Right renal pelvis (tissue), 4 donors: ENCODE measurements at places on chromosomes 16 and 17. TPM values are rescaled to one million over a fixed set of nuclear protein-coding genes. Genes with fewer than 3 reads are reported as not detected.

Gene DLX3
- 1.6 TPM for polyA plus RNA-seq

Gene KLHDC4
- polyA plus RNA-seq = 23.7 TPM

Gene BCAR1
- 53.5 TPM for polyA plus RNA-seq

Gene SLC47A2
- polyA plus RNA-seq = 6.8 TPM

Gene CCL1
- polyA plus RNA-seq = not detected

Gene PERCC1
- not detected for polyA plus RNA-seq

Gene CBX2
- polyA plus RNA-seq = 24.4 TPM

Gene TMC5
- polyA plus RNA-seq = 0.57 TPM

Gene PRSS22
- 8.3 TPM for polyA plus RNA-seq

Gene CDRT15
- not detected for polyA plus RNA-seq

Gene SOX9
- 23.2 TPM for polyA plus RNA-seq

Gene ZPBP2
- polyA plus RNA-seq = not detected

Gene ABCA10
- polyA plus RNA-seq = 1.8 TPM

Gene ACSM5
- 5.8 TPM for polyA plus RNA-seq

Gene TEX19
- polyA plus RNA-seq = not detected

Gene CES3
- polyA plus RNA-seq = 3.6 TPM

Gene FA2H
- polyA plus RNA-seq = 4.0 TPM

Gene C16orf54
- 0.21 TPM for polyA plus RNA-seq

Gene ASB16
- 2.3 TPM for polyA plus RNA-seq

Gene NPIPB12
- 41.2 TPM for polyA plus RNA-seq

Gene LRRC75A
- 5.2 TPM for polyA plus RNA-seq

Gene FBXW10
- polyA plus RNA-seq = 0.51 TPM

Gene GRB2
- polyA plus RNA-seq = 108 TPM

Gene STX1B
- 0.73 TPM for polyA plus RNA-seq

Gene CTF1
- 7.5 TPM for polyA plus RNA-seq

Gene MT1A
- not detected for polyA plus RNA-seq

Gene MKS1
- polyA plus RNA-seq = 40.7 TPM

Gene TLCD3B
- 0.74 TPM for polyA plus RNA-seq

Gene SPNS3
- polyA plus RNA-seq = 2.4 TPM

Gene EFCAB5
- polyA plus RNA-seq = 2.7 TPM

Gene ABI3
- polyA plus RNA-seq = 6.5 TPM

Gene C16orf92
- polyA plus RNA-seq = not detected

Gene NHERF2
- polyA plus RNA-seq = 117 TPM

Gene CSH2
- 2.4 TPM for polyA plus RNA-seq

Gene CDK5R1
- polyA plus RNA-seq = 4.9 TPM

Gene SEPTIN1
- polyA plus RNA-seq = 3.0 TPM

Gene AGRP
- not detected for polyA plus RNA-seq

Gene FBXW10B
- 0.94 TPM for polyA plus RNA-seq

Gene NPIPA7
- polyA plus RNA-seq = 20.3 TPM

Gene CTRL
- polyA plus RNA-seq = 4.6 TPM

Gene SLC5A11
- polyA plus RNA-seq = 5.3 TPM

Gene REXO5
- polyA plus RNA-seq = 7.0 TPM

Gene TMEM204
- 21.3 TPM for polyA plus RNA-seq

Gene WNT9B
- 10.4 TPM for polyA plus RNA-seq

Gene COPZ2
- 24.2 TPM for polyA plus RNA-seq

Gene HAS3
- polyA plus RNA-seq = 3.5 TPM

Gene MYOCD
- polyA plus RNA-seq = 5.6 TPM

Gene PRSS8
- polyA plus RNA-seq = 58.9 TPM

Gene TBC1D3B
- 8.5 TPM for polyA plus RNA-seq

Gene LRRC36
- polyA plus RNA-seq = 3.9 TPM

Gene MYO15A
- 2.9 TPM for polyA plus RNA-seq

Gene ATP2A1
- polyA plus RNA-seq = 4.4 TPM
